NCI-H524 treated with DMSO at 0.1 percent for 48 hours (cell line): ENCODE measurements at places on chromosomes 12 and 14.

DNA sequence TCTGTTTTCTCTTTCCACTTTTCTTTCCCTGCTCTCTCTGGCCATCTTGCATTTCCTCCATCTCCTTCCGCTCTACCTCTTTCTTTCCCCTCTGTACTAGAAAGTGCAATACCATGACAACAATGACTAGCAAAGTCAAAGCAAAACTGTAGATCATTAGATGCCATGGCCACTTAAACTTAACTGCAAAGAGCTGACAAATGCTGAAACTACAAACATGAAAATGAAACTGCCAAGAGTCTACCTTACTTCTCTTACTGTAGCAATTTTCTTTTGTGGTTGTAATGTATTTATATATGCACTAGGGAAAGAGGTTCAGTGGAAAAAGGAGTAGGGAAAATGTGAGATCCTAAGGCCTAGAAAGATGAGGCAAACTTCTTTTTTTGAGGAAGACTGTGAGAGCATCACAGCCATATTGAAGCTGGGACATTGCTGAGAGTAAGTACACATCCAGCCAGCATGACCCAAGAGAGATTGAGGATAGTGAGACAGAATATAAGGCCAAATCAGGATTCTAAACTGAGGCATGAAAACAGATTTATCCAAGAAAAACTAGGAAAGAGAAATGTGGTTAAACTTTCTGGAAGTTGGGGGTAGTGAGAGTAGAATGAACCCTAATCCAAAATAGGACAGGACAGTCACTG is 276.6 kb upstream of the NAV3 start:
- no peak for DNase-seq

GRCh38 chr12:52172956-52173355 is 18.9 kb downstream of the KRT80 start:
- no peak for DNase-seq

- peak; percentile 1 for DNase-seq
Observed at GRCh38 chr12:127393465-127393864, 873.5 kb upstream of the TMEM132C start.

GRCh38 chr12:1795221-1795784 is 25.1 kb upstream of the LRTM2 start:
- no peak for DNase-seq

DNA sequence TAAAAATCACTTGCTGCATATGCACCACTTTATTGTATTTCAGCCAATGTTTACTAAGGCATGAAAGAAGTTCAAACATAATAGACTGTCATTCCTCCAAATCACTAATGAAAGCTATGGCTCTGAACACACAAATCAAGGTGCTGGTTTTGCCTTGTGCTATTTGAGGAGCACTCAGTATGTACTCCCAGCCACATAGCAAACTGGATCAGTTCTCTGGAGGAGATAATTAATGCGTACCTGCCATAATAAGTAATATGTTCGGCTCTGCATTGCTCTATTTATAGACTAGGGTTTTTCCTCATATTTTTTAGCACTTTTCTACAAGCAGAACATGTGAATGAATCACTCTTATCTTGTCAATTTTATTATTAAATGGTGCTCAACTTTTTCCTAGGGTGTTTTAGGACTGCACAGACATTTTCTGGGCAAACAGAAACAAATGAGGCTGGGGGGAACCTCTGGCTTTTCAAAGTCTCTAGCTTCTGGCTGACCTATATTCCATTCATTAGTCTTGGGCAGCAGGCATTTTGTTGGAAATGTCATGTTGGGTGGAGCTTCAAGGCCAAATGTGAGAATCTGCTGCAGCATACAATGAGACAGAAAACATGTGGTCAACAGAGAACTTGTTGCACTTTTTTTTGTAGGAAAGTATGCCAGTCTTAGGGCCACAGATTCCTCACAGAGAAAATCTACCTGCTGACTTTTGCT is 88.4 kb downstream of the GRIP1 start:
- DNase-seq = no peak

DNA sequence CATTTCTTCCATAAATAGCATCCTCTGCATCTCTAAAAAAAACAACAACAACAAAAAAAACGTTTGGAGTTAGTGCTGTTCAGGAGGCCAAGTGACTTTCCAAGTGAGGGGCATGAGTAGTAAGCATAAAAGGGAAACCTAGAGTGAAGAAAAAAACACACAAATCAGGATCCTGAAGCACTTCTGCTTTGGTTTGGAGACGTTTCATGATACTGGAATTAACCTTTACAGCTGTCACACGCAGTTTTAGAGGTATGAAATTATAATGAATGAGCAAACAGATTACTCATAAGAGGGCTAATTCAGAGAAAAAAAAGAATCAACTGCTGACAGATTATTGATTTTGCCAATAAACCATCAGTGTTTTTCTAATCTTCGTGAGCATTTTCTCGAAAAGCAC is 3.8 kb downstream of the SRSF9 start:
- DNase-seq = no peak

- DNase-seq = no peak
Observed at GRCh38 chr14:28761438-28762291, 4.9 kb upstream of the FOXG1 start.

DNA sequence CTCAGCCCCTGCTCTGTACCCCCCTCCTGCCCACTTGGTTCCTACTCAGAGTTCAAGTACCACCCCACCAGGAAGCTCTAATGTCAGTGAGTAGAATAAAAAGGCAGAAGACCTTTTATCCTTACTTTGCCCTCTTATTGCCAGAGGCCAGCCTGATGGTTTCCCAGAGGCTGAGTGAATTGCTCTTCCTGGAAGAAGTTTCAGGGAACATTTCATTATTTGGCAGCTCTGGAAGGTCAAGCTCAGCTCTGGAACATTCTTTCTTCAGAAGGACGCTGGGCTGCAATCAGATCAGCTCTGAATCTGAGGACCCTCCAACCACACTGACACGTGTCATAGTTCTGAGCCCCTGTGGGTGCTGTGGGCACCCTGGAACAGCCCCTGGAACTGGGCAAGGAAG is 188.9 kb downstream of the ETV6 start:
- no peak for DNase-seq

- DNase-seq = peak; percentile 40
Observed at GRCh38 chr14:32939254-32940065, 781 bp downstream of the NPAS3 start.

DNA sequence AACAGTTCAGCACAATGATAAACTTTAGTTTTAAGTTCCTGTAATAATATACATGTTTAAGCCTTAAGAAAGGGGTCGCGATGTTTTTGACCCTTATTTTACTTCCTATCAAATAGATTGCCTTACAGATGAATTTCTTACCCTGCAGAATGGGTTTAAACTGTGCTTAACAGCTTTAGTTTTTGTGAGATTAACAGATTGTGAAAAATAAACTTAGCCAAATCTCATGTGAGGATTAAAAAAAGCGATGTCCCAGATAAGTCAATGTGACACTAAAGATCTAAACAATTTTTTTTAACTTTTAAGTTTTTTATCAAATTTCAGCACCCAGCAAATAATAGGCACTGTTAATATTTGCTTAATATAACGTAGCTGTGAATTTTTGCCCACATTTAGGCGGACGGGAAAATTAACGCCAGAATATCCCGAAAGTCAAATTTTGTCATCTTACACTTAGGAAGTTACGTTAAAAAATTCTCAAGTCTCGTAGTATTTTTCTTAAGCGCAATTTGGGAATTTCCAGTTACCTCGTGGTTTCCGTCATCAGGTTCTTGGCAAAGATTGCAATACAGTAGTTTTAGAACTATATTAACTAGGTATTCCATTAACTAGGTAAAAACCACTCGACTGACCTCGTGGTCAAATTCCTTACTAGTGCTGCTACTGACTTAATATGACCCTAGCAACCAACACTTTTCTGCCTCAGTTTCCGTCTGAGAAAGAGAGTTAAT is 1.2 kb downstream of the HNRNPC start:
- no peak for DNase-seq

DNA sequence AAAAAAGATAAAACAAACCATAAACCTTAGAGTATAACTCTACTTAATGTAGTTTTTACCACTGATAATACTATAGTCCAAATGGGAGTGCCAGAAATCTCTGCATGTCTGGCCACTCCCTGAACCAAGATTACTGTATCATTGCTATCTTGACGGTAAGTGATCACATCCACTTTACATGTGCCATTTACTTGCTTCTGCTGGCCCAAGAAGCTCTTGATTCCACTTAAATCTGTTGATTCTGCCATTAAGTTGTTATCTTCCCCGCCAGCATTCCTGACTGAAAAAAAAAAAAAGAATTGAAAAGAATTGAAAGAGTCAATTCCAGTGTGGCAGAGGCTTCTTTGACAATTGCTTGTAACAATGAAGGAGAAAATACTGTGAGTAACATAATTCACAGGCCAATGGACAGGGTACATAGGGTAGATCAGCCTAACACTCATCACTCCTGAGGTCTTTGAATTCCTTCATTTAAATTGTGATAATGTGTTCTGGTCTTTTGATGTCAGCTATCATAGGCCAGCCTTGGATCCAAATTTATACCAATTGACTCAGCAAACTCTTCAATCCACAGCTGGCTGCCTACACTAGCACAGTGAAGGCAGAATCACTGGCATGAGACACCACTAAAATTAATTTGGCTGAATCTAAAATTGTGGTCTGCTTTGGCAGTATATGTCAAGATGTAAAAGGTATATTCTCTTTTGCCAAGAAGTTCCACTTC is 665.2 kb upstream of the FLRT2 start:
- no peak for DNase-seq

DNA sequence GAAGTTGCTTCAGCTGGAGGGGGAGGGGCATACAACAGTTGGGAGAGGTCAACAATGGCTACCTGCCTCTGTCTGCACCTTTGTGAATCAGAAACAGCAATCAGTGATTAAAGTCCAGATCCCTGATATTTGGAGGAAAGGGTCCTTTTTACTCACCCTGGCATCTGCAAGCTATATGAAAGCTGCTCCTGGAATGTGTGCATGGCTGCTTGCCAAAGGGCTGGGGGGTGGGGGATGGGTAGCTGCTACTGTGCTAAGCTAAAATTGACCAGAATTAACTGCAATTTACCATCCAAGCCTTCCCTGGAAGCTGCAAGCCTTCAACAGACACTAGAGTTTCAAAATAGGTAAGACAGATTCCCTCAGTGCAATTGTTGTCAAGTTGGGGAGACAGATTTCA is 13.5 kb upstream of the GTF2A1 start:
- no peak for DNase-seq

GRCh38 chr12:131434208-131435125 is 276.4 kb upstream of the SFSWAP start:
- no peak for DNase-seq

DNA sequence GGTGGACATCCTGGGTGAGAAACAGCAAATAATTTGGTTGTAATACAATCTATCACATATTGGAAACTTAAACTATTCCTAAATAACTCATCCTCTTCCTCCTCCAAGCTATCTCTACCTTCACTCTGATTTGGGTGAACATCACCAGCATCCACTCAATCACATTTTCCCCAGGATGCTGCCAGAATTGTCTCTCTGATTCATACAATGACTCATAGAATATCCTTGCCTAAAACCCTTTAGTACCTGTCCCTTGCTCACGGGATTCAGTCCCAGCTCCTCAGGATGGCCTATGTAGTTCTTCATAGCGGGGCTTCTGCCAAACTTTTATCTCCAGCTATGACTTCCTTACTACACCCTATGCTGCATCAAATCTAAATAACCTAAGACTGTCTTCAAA is 146.8 kb downstream of the EMP1 start:
- DNase-seq = no peak

DNA sequence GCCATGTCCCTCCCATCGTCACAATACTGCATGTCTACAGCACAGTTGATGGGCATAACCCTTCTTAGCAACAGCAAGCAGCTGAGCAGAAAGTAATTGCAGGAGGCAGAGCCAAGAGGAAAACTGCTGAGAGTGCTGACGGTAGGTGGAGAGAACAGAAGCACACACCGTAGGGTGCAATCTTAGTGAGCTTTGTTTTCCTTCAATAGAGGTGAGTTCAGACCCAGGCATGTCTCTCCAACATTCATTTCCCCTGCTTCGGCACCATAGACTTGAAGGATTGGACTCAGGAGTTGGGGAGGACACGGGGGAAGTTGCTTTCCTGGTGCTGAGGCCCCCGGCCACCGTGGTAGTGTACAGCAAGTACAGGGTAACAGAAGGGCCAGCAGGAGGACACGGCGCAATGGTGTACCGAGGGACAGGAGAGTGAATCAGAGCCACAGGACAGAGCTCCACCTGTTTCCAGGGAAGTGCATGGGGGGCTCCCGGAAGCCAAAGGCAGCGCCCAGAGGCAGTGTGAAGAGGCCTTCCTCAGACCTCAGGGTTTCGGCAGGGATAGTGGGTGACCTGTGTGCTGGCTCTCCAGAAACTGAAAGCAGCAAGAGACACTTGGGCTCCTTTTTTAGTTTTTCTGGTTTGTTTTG is 36.3 kb upstream of the SINHCAF start:
- no peak for DNase-seq

- no peak for DNase-seq
Observed at GRCh38 chr14:101073598-101073965, 170.1 kb upstream of the RTL1 start.

DNA sequence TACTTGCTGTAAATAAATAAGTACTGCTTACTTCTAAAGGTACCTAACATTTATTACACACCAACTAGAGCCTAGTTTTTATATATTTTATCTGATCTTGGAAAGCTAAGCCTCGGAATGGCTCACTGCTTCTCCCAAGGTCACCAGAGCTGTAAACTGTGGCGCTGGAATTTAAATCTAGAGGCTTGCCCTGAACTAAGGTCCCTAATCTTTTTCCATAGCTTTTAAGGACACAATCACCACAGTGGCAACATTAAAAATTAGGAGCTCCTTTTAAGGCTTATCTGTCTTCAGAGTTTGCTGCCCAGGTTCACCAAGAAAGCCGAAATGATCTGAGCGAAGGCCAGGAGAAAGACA is 670 bp downstream of the CCNB1IP1 start:
- no peak for DNase-seq

- no peak for DNase-seq
Observed at GRCh38 chr14:67952786-67953185, 133.2 kb downstream of the RAD51B start.

GRCh38 chr12:80553316-80553715 is 109.3 kb downstream of the PTPRQ start:
- DNase-seq = no peak

DNA sequence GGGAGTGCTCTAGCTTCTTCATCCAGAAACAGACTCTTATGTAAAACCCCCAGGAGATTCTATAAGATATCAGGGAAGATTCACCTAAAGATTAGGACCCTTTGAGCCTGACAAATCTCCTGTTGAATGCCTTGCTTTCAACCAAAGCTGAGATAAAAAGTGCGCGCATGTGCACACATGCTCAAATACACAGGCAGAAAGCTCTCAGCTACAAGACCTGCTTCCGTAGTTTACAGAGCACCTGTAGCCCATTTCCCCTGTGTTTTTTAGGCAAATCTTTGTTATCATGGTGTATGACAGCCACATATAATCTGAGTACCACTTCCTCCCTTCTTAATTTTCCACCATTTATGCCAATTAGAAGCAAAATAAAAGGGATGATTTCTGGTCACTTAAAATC is 866.9 kb downstream of the NRXN3 start:
- DNase-seq = no peak

DNA sequence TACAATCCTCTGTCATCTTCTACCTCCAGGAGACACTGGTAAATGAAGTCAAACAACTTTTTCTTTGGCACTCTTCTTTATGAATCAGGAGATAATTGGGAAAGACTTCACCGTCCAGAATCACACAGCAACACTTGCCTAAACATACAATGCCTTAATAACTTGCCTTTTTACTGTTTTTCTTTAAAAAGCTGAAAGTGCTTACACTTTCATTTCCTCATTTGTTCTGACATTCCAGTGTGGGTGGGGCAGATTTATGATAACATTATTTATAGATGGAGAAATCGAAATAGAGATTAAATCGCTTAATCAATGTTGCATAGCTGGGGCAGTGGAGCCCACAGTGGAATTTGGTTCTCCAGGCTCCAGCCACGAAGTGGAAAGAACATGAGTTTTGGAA is 2.8 kb upstream of the FRS2 start:
- DNase-seq = no peak

- DNase-seq = no peak
Observed at GRCh38 chr14:49755378-49755777, 12.6 kb upstream of the KLHDC2 start.
